ENCODE measurements at places on chromosomes 2 and 18. TPM values are rescaled to one million over a fixed set of nuclear protein-coding genes. Genes with fewer than 3 reads are reported as not detected.

CD226 gene
- total RNA-seq, result 0.28 TPM

GRCh38 chr2:140998577-140998976 is 1132.2 kb downstream of the LRP1B start:
- no peaks in the 10 kb centered on the region for H3K27me3 ChIP-seq
- no peak overlapping the region for H3K4me3 ChIP-seq

GRCh38 chr2:54262015-54262765 is 6.2 kb upstream of the TSPYL6 start:
- H3K27ac ChIP-seq, result no peak overlapping the region
- H3K27me3 ChIP-seq, result no peaks in the 10 kb centered on the region
- H3K4me1 ChIP-seq, result no peaks in the 10 kb centered on the region
- no peaks in the 10 kb centered on the region for H3K36me3 ChIP-seq

DNA sequence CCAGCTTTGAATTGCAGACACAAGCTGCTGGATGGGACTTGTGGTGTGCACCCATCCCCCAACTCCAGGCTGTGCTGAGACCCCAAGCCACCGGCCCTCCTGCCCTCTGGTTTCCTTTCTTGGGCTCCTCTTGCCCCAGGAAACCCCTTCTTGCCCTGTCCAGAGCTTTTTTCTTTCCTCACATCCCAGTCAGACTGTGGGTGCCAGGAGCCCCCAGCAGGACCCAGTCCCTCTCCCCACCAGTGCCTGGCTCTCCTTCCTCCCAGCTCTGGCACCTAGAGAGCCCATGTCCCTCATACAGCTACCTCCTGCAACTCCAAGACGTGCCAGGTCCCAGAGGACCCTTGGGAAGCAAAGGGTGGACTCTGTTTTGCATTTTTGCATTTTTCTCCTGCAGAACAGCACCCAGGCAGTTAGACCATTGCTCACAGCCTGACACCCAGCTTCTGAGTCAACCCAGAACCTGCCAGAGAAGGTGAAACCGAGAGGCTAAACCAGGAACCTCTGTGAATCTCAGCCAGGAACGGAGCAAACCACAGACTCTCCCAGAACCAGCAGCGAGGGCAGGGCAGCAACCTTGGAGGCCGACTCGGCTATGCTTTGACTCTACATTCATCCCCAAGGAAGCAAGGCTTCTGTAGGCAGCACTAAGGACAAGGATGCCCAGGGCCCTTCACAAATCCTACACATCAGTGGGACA is 221.1 kb downstream of the ANAPC1 start:
- H3K27ac ChIP-seq, result no peak overlapping the region
- no peaks in the 10 kb centered on the region for H3K27me3 ChIP-seq
- no peaks in the 10 kb centered on the region for H3K36me3 ChIP-seq

DNA sequence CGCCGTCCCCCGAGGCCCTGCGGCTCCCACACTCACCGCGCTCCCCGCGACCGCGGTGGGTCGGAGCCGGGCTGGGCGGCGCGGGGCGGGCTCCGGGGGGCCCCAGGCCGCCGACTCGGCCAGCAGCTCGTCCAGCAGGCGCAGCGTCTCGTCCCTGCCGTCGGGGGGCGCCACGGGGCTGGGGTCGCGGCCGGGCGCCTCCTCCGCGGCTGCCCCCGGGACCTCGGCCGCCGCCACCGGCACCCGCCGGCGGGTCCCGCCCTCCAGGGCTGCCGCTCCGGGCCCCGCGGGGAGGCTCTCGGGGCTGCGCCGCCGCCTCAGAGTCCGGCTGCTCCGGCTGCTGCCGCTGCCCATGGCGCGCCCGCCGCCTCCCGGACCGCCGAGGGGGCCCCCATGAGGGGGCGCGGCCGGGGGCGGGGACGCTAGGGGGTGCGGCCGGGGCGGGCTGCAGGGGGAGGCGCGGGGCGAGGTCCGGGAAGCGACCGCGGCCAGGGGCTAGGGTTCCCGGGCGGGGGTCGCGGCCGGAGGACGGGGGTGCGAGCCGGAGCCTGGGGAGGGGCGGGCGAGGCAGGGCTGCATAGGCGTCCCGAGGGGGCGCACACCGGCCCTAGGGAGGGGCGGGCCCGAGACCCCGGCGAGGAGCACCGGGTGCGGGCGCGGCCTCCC is at the start of gene CYS1:
Gene CYS1 (minus strand): TSS at position 542 of the 666 bp plus-strand sequence. CDS start 188 bp downstream, at position 354.
- no peak for DNase-seq
- peaks cover 25% of the 10 kb centered on the region for H3K27me3 ChIP-seq
- peak within 1 kb of the TSS; percentile 53 for H3K4me3 ChIP-seq
- H3K36me3 ChIP-seq, result no peaks in the 10 kb centered on the region

- H3K36me3 ChIP-seq, result no peaks in the 10 kb centered on the region
- peak; percentile 19 for DNase-seq
- H3K27me3 ChIP-seq, result no peaks in the 10 kb centered on the region
These were observed 47.7 kb downstream of the RRM2 start for GRCh38 chr2:10170256-10170655.

DLGAP1 gene
- 2.1 TPM for total RNA-seq

MYL12A gene
- total RNA-seq, result 2,555 TPM

- H3K36me3 ChIP-seq, result no peaks in the 10 kb centered on the region
- H3K27ac ChIP-seq, result no peak overlapping the region
- no peak for DNase-seq
- peaks cover 33% of the 10 kb centered on the region for H3K4me1 ChIP-seq
- no peaks in the 10 kb centered on the region for H3K27me3 ChIP-seq
These were observed 8.8 kb downstream of the HDAC4 start for GRCh38 chr2:239392072-239392357.

MC5R gene
- not detected for total RNA-seq

GRCh38 chr2:11073251-11073650 is 82.0 kb upstream of the SLC66A3 start:
- DNase-seq, result no peak
- peaks cover 3% of the 10 kb centered on the region for H3K27me3 ChIP-seq
- H3K27ac ChIP-seq, result no peak overlapping the region
- H3K36me3 ChIP-seq, result no peaks in the 10 kb centered on the region
- H3K4me1 ChIP-seq, result no peaks in the 10 kb centered on the region
- no peak overlapping the region for H3K4me3 ChIP-seq

LRRC30 gene
- not detected for total RNA-seq

CHRNA1 gene
- total RNA-seq, result 1.1 TPM

GRCh38 chr18:36558234-36558633 is 260.7 kb downstream of the FHOD3 start:
- no peak for DNase-seq
- no peak overlapping the region for H3K27ac ChIP-seq
- no peaks in the 10 kb centered on the region for H3K27me3 ChIP-seq

WNT10A gene
- total RNA-seq, result 1.3 TPM

DNA sequence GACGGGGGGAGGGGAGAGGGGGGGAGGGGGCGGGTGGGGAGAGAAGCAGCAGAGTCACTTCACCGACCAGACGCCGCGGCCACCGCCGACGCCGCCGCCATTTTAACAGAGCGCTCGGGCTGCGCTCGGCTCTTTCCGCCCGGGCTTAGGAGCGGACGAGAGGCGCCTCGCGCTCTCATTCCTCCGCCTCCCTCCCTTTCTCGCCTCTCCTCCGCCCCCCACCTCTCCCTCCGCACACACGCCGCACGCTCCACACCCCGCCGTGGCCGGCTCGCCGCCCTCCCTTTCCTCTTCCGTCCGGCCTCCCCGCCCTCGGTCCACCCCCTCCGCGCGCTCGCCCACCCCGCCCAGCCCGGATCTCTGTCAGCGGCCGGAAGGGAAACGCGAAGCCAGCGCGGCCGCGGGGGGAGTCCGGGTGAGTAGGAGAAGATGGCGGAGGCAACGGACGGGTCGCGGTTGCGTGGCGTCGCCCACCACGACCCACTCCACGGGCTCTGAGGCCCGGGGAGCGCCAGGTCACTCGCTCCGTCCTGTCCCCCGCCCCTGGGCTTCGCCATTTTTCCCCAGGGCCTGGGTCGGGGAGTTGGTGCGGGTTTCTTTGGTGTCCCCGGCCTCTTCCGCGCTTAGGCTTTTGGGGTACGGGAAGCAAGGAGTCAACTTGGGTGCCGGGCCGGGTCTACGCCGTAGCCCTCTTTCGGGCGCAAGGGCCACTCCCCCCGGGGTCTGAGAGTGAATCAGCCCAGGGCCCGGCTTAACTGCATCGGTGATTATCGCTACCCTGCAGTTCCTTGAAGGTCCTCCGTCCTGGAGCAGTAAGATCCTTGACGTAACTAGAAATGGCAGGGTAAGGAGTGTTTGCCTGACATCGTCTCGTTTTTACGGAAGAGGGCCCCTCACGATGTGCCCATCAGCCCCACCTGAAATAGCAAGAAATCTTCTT is at the start of gene USP34:
Gene USP34 (minus strand): TSS at position 123 of the 940 bp plus-strand sequence. CDS start 395 bp downstream, outside the sequence.
- H3K4me1 ChIP-seq, result peaks cover 38% of the 10 kb centered on the region
- no peaks in the 10 kb centered on the region for H3K36me3 ChIP-seq
- H3K4me3 ChIP-seq, result peak within 1 kb of the TSS; percentile 99

DNA sequence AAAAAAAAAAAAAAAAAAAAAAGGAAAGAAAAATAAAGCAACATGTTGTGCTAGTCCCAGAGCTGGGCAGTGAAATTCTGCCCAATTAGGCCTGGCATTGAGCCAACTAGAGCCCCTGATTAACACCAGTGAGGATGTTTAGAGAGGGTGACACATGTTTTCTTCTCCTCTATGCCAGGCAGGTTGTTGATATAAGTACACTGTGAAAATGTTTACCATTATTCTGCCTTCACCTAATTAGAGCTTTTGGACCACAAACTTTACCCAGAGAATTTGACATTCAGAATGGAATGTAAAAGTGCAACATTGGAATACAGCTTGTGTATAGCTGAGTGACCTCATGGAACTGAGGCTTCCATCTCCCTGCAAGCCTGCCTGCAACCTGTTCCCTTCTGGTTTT is 95.9 kb upstream of the MSH2 start:
- no peaks in the 10 kb centered on the region for H3K36me3 ChIP-seq
- no peak overlapping the region for H3K4me3 ChIP-seq
- no peak overlapping the region for H3K27ac ChIP-seq
- H3K4me1 ChIP-seq, result peaks cover 54% of the 10 kb centered on the region
- no peaks in the 10 kb centered on the region for H3K27me3 ChIP-seq

PDE1A gene
- 5.3 TPM for total RNA-seq

CFC1 gene
- total RNA-seq, result not detected

DNA sequence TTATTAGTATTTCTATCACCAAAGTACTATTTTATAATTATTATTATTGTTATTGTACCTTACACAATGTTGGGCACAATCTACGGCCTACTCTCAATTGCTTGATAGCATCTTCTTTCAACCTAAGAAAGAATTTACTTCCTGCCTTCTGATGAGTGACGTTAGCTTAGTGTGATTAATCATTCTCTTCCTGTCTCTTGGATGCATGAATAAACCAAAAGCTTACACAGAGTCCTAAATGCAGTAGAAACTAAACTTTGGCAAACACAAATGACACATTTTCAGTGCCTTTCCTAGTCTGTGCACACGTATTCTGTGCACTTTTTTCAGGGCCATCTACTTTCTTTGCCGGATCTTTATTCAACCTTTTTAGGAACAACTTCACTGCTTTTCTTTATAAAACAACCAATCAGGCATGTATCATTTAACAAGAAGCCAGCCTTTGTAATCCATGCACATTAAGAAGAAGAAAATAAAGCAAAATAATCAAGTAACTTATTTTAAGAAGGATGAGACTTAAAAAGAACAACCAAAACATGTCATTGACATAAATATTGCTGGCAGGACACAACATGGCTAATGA is 19.1 kb downstream of the TRAK2 start:
- H3K27me3 ChIP-seq, result no peaks in the 10 kb centered on the region
- H3K36me3 ChIP-seq, result no peaks in the 10 kb centered on the region
- peak overlapping the region; percentile 86 for H3K27ac ChIP-seq
- no peak for DNase-seq

GRCh38 chr2:240295256-240296103 is 140.0 kb upstream of the GPC1 start:
- no peaks in the 10 kb centered on the region for H3K36me3 ChIP-seq
- no peak overlapping the region for H3K27ac ChIP-seq
- DNase-seq, result no peak
- peaks cover 4% of the 10 kb centered on the region for H3K4me1 ChIP-seq

GREB1 gene
- total RNA-seq, result 5.7 TPM

KIAA2012 gene
- not detected for total RNA-seq

MRO gene
- total RNA-seq, result 1.4 TPM

DNA sequence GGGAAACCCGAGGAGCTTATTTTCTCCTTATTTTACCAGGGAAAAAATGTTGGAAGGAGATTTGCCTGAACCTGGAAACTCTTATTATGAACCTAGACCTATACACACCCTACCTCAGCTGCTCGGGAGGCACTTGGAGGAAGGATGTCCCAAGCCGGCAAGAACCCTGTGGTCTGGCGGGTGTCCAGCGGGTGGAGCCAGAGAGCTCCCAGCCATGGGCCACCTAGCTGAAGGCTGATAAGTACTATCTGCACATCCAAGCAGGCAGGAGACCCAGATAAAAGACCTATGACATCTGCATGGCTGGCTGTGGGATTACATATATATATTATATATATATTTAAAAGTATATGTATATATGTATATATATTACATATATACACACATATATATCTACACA is 1.1 kb upstream of the SLC14A1 start:
- H3K36me3 ChIP-seq, result no peaks in the 10 kb centered on the region
- peaks cover 4% of the 10 kb centered on the region for H3K4me1 ChIP-seq
- no peaks in the 10 kb centered on the region for H3K27me3 ChIP-seq
- H3K27ac ChIP-seq, result no peak overlapping the region
- DNase-seq, result peak; percentile 89
- no peak overlapping the region for H3K4me3 ChIP-seq

GRCh38 chr18:13450289-13451212 is 232.0 kb downstream of the LDLRAD4 start:
- DNase-seq, result no peak
- H3K27me3 ChIP-seq, result no peaks in the 10 kb centered on the region
- peaks cover 72% of the 10 kb centered on the region for H3K4me1 ChIP-seq
- H3K27ac ChIP-seq, result no peak overlapping the region
- no peak overlapping the region for H3K4me3 ChIP-seq

DNA sequence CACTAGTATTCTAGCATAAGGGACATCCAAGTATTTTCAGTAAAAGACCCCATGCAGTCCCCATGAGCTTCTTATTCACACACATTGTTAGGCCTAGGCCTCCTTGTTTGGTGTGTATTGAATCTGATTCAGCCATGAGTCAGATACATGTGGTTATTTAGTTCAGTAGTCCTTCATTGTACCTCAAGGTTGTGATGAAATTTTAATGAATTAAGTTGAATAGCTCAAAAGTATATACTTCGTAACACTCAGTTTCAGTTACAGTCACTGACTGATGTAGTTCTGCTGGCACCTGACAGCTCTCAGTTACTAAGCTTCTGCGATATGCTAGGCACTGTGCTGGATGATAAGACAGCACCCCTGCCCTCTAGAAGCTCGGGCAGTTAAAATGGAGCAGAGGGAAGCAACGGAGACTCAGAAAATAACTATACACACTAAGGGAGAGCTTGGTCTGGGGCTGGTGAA is 86.4 kb downstream of the XRCC5 start:
- peaks cover 100% of the 10 kb centered on the region for H3K36me3 ChIP-seq
- H3K4me1 ChIP-seq, result no peaks in the 10 kb centered on the region
- no peak for DNase-seq
- H3K27ac ChIP-seq, result no peak overlapping the region
- no peak overlapping the region for H3K4me3 ChIP-seq
- H3K27me3 ChIP-seq, result no peaks in the 10 kb centered on the region

SOS1 gene
- total RNA-seq, result 33.3 TPM

GRCh38 chr2:222306393-222307142 is 7.8 kb upstream of the PAX3 start:
- no peak overlapping the region for H3K27ac ChIP-seq
- H3K27me3 ChIP-seq, result peaks cover 92% of the 10 kb centered on the region
- H3K4me1 ChIP-seq, result no peaks in the 10 kb centered on the region
- peak overlapping the region; percentile 58 for H3K4me3 ChIP-seq
- DNase-seq, result no peak

GRCh38 chr2:158822193-158822592 is 27.1 kb downstream of the DAPL1 start:
- no peak overlapping the region for H3K4me3 ChIP-seq
- no peak overlapping the region for H3K27ac ChIP-seq
- no peak for DNase-seq
- H3K4me1 ChIP-seq, result no peaks in the 10 kb centered on the region

- H3K27ac ChIP-seq, result no peak overlapping the region
- DNase-seq, result no peak
- no peaks in the 10 kb centered on the region for H3K27me3 ChIP-seq
- H3K36me3 ChIP-seq, result no peaks in the 10 kb centered on the region
- no peaks in the 10 kb centered on the region for H3K4me1 ChIP-seq
- no peak overlapping the region for H3K4me3 ChIP-seq
These were observed 140.3 kb downstream of the CYP26B1 start for GRCh38 chr2:72007402-72007801.
